ENCODE measurements at places on chromosomes 5 and 9.

DNA sequence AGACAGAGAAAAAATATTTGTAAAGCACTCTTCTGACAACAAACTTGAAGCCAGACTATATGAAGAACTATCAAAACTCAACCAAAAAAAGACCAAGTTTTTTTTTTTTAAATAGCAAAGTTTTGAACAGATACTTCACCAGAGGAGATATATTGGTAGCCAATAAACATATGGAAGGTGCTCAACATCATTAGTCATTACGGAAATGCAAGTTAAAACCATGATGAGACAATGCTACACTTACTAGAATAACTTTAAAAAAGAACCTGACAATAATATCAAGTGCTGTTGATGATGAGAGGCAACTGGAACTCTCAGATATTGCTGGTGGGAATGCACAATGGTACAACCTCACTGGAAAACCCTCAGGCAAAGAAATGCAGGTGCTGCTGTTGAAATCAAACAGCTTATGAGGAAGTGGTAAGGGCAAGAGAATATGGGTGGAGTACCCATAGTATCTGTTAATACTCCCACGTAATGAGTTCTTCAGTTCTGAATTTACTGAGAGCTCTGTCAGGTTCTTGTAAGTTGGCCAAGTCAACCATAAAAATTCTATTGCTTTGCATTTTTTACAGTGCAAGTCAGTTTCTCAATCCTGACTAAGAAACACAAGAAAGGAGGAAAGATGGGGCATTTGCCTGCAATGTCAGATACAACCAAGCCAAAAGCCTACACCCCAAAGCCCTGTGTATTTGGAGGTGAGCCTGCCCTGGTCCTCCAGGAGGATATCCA is 87.3 kb upstream of the GNAQ start:
- no peak for DNase-seq

GRCh38 chr5:3122985-3123762 is 371.7 kb upstream of the IRX2 start:
- DNase-seq = no peak

DNA sequence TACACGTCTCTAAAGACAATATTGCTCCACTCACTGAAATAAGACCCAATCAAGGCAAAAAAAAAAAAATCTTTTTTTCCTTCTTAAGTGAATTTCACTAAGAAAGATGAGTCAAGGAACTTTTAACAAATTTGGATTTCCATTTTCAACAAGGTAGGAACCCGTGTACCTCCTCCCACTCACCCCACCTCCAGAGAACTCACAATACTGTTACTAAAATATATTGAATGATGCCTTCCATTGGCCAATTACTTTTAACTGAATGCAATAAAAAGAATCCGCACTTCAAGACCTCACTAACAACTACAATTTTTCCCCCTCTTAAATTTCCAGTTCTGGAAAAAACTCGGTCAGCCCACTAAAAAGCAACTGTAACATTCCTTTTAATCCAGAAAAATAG is 50.7 kb downstream of the FBXW11 start:
- DNase-seq = no peak

DNA sequence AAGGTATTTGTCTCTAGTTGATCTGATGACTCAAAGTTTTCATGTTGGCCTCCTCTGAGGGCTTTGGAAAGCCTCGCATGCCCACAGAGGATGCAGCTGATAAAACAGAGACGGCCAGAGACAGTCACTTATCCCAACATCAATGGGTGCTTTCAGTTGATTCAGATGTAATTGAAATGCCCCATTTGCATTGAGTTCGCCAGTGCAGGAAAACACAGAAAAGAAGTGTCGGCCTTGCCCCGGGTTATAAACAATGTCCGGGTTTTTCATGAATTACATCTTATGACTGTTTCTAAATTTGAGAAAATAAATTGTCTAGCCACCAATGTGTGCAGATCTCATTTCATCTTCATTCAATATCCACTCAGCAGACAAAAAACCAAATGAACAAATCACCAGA is 42.2 kb upstream of the ICE1 start:
- no peak for DNase-seq

- DNase-seq = no peak
Measured at GRCh38 chr9:99787556-99787955, 34.1 kb upstream of the NR4A3 start.

- DNase-seq = no peak
Measured at GRCh38 chr5:66223637-66224036, 79.5 kb downstream of the SREK1 start.

GRCh38 chr5:127568166-127568565 is 50.7 kb downstream of the PRRC1 start:
- DNase-seq = no peak

- no peak for DNase-seq
Measured at GRCh38 chr5:149657324-149657723, 72.8 kb upstream of the PPARGC1B start.

GRCh38 chr9:2729003-2729402 is 11.7 kb downstream of the KCNV2 start:
- DNase-seq = no peak

DNA sequence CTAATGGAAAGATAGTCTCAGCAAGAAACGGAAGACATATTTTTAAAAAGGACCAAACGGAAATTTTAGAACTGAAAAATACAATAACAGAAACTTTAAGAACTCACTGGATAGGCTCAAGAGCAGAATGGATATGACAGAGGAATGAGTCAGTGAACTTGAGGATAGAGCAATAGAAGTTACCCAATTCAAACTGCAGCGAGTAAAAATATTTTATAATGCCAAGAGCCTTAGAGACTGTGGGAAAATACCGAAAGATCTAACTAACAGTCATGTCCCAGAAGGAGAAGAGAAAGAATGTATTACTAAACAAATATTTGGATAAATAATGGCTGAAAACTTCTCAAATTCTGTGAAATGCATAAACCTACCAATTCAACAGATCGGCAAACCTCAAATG is 40.8 kb downstream of the ADAMTS2 start:
- DNase-seq = no peak

DNA sequence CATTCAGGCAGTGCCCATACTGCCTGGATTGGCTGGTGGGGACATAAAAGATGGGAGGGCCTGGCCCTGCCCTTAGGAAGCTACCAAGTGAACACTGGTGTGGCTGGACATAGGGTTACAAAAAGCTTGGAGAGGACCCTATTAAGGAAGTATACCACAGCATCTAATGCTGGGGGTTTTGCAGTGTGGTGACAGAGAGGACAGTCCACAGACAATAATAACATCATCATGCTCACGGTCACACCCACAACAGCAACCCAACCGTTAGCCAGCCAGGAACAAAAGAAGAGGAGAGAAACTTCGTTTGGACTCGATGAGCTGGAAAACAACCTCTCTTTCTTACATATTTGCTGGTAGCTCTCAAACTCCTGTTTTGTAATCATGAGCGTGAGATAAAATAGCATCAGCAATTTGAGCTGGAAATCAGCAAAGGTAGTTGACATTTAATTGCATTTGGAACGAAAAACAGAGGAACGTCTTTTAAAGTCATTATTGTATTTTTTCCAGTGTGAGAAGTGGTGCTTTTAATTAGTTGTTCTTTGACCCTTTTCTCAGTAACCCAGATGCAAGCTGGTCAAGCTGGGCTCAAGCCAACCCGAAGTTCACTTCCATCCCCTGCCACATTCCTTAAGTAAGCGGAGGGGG is 73.4 kb downstream of the NSG2 start:
- no peak for DNase-seq

DNA sequence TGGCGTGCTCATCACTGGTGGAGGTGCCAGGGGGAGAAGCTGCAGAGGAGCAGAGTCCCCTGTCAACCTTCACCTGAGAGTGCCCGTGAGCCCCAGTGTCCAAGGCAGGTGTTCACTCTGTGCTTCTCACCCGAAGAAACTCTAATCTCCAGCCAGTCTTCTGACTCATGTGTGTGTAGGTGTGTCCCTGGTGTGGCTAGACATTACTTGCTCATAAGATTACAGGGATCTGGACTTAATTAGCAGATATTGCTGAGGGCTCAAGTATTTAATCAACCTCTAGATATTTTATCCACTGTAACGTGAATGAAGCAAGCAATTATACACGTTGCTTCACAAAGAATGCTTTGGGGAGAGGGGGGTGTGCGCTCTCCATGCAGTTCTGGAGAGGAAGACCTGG is 72.5 kb downstream of the MED10 start:
- DNase-seq = no peak

GRCh38 chr9:2116073-2116472 is 100.9 kb downstream of the SMARCA2 start:
- DNase-seq = no peak

DNA sequence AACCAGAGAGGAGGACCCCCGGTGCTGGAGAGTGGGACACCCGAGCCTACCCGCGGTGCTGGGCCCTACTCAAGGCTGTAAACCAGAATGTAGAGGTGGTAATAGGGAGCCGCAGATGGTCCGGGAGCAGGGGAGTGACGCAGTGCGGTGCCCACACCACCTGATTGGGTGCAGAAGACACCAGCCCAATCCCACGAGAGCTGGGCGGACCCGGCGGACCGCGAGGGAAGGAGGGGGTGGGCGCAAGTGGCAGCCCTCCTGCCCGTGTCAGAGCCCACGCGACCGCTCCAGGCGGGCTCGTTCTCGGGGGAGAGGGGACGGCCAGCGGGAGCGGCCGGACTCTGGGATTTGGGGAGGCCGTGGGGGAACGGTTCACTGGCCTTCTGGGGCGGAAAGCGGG is 71.2 kb downstream of the C9orf50 start:
- DNase-seq = no peak

GRCh38 chr5:16312785-16313184 is 133.2 kb upstream of the MARCHF11 start:
- DNase-seq = no peak

- DNase-seq = no peak
Measured at GRCh38 chr9:137297966-137298365, 4.1 kb downstream of the NRARP start.

DNA sequence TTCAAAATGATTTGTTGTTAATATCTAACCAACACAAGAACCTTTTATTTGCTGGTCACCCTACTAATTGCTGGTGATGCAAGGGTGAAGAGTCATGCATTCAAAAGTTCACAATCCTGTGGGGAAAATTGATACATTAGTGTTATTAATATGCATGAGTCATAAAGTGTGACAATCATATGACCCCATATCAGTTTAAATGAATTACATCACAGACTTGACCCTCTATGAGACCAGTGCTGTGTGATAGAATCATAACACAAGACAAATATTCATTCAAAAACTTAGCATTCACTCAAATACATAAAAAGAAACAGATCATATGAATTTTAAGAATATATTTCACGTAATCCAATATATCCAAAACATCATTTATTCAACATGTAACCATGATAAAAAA is 304.6 kb upstream of the CDH12 start:
- DNase-seq = no peak

DNA sequence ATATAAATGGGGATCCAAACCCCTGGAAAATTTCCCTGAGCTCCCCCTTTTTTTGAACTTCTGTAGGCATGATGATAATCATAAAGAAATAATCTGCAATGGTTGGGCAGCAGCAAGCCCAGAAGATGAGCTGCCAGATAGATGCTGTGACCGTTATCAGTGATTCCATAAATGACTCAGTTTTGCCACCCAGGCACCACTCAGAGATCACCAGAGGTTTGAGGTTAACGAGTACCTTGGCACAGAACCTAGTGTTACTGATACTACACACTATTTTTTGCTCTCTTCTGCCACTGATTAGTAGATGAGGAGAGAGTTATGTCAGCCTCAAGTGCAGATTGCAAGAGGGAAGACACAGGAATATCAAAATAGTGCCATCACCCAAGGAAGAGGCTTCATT is 199.3 kb upstream of the PTGER4 start:
- peak; percentile 28 for DNase-seq

DNA sequence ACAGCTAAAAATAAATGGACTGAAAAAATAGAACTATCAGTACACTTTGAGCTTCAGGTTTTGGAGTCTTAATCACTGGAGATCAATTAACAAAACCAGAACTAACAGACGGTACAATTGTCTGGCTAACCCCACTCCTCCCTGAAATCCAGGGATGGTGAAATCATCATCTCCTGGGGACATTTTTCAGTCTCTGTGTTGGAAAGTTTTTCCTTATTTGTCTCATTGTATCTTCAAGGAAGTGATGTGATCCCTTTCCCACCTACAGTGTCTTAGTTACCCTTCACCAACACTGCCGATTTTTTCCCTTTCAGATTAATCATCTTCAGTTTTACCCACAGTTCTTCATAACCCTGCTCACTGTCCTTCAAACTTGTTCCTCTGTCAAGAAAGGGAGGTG is 81.9 kb downstream of the MAP1B start:
- DNase-seq = no peak

GRCh38 chr9:114416906-114417305 is 29.1 kb upstream of the AKNA start:
- no peak for DNase-seq
